NCI-H774 (cell line): ENCODE measurements at places on chromosomes 1 and 21.

GRCh38 chr1:20685741-20686140 is 24.6 kb upstream of the DDOST start:
- DNase-seq = no peak

DNA sequence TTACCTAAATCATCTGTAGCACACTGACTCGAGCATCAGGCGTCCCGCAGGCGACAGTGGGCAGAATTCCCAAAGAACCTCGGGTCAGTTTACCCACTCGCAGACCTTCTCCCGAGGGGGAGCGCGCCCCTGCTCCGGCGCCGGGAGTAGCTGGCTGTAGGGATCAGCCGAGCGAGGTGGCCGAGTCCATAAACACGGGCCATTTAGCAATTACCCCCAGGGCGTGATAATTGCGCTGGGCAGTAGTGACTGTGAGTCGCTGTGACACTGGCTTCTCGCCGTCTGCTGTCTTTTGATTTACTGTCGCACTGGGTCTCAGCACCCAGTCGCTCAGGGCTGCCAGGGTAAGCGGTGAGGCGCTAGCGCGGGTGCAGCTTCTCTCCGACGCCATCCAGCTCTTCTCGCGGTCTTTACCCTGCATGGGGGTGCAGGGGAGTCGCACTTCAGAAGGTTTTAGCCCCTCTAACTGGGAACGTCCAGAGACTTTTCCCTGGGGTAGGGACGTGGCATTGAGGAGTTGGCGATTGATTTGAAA is 16.2 kb downstream of the HLX start:
- DNase-seq = no peak

GRCh38 chr1:37128091-37128490 is 93.8 kb upstream of the GRIK3 start:
- no peak for DNase-seq

DNA sequence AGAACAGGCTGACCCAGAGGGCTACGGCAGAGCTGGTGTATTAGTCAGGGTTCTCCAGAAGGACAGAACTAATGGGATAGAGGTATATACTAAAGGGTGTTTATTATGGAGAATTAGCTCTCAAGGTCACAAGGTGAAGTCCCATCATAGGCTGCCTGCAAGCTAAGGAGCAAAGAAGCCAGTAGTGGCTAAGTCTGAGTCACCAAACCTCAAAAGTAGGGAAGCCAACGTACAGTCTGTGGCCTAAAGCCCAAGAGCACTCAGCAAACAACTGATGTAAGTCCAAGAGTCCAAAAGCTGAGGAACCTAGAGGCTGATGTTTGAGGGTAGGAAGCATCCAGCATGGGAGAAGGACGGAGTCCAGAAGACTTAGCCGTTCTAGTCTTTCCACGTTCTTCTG is 179.2 kb downstream of the BACH1 start:
- no peak for DNase-seq

DNA sequence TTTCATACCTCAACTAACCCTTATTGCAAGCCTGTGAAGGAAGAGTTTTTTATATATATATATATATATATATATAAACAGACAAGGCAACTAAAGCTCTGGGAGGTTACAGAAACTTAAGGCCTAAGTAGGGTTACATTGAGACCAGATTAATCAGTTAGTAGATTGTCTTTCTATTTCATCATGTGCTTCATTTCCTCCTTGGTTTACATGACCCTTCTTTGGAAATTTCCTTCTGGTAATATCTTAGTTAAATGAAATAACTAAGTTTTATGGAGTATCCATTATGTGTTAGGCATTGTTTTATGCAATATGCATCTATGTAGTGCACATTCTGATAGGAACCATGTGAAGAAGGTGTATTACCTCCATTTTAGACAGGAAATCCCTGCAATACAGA is 112.7 kb downstream of the FGGY start:
- no peak for DNase-seq

GRCh38 chr1:63662841-63663240 is 69.6 kb downstream of the PGM1 start:
- DNase-seq = no peak

- no peak for DNase-seq
Measured at GRCh38 chr1:43850591-43851233, 82.9 kb upstream of the ARTN start.

- no peak for DNase-seq
Measured at GRCh38 chr1:26981146-26981846, 12.2 kb upstream of the TRNP1 start.

GRCh38 chr1:82534996-82535395 is 734.3 kb downstream of the ADGRL2 start:
- no peak for DNase-seq

GRCh38 chr1:185644531-185644930 is 89.7 kb upstream of the HMCN1 start:
- no peak for DNase-seq

DNA sequence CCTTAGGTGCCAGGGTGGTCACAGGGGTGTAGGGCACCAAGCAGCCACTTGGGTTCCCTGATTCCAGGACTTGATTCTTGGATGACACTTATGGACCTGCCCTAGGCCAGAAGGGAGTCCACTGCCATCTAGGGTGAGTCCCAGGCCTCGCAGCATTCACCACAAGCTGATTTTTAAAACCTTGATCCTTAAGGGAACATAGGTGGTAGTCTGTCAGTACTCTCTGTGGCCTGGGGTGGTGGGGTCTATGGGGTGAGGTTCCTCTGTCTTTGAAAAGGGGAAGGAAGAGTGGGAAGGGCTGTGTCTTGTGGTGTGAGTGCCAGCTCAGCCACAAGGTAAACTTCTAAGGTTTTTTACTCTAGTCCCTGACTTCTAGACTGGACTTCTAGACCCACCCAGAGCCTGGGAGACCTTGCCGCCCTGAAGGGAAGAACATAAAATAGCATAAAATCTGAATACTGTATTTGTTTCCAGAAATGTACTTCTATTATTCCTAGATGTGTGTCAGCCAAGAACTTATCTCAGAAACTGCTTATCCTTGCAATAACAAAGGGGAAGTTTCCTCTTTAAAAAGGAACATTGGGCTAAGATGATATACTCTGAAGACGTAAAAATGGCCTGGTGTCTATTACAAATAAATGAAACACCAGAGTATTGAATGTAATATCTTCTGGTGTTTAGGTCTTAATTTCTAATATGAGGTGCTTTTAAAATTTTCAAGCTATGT is 757.3 kb downstream of the LTN1 start:
- DNase-seq = no peak

DNA sequence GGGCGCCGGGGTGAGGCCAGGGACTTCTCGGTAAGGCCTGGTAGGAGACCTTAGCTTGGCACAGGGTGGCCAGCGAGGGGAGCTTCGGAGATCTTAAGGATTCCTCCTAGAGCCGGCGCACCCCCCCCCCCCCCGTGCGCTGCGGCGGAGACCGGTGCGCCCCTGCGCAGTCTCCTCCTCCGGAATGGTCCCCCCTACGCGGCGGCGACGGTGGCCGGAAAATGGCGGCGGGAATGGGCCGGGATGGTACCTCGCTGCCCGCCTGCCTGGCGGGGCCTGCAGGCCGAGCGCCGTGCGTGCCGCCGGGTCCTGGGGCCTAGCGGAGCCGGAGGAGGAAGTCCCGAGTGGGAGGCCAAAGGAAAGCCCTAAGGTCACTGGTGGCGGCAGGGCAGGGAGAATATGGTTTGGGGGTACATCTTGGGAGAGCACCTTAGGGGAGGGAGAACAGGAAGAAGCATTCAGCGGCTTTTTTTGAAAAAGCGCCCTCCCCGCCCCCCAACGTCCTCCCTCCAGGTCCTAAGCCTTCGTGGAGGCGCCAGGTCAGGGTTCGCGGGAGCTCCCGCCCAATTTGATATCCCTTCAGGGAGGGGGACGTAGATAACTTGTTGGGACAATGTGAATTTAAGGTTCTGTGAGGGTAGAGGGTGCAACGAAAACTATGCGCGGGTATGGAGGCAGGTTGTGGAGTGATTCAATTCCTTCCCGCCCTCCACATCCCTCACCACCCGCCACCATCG is 429 bp downstream of the SRRM1 start:
- DNase-seq = no peak

GRCh38 chr1:186531561-186532165 is 70.7 kb upstream of the PDC start:
- DNase-seq = no peak

DNA sequence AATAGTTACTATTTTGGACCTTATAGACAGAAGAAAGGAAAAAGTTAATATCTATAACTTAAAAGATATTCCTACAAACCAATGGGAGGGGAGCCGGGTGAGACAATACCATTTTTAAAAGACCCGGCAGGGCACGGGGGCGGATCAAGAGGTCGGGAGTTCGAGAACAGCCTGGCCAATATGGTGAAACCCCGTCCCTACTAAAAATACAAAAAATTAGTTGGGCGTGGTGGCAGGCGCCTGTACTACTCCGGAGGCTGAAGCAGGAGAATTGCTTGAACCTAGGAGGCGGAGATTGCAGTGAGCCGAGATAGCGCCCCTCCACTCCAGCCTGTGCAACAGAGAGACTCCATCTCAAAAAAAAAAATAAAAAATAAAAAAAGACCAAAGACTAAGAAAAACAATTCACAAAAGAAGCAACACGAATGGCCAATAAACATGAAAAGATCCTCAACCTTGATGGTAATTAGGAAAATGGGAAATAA is 1.2 kb upstream of the PSMB2 start:
- DNase-seq = peak; percentile 37

DNA sequence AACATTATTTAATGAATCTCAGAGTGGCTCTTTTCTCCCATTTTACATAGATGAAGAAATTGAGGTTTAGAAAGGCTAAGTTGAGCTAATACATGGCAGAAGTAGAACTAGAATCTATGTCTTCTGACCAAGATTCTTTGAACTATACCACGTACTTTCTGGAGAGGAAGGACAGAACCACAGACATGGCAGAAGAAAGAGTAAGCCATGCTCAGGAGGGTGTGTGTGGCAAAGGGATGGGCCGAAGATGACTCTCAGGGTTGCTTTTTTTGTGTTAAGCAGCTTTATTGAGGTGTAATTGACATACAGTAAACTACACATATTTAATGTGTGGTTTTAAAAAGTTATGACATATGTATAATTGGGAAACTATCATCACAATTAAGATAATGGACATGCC is 69.5 kb downstream of the PEX14 start:
- no peak for DNase-seq

GRCh38 chr1:59150577-59151386 is 146.1 kb upstream of the FGGY start:
- DNase-seq = no peak

- DNase-seq = no peak
Measured at GRCh38 chr1:207076181-207076955, 12.3 kb upstream of the C4BPB start.

DNA sequence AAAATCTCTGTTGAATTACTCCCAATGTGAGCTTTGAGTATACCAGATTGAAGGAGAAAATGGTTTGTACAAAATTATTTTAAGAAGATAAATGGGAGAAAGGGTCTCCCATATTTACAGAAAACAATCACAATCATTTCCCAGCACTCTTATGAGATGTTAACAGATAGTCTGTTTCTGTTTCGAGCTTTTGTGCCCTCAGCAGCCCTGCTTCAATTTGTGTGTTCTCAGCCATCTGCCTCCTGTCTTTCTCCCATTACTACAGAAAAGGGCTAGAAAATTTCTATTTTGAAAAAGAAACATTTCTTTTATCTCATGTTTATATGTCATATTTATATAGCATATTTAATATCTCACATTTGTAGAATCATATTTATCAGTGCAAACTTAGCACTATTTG is 498.4 kb downstream of the TTLL7 start:
- no peak for DNase-seq

- no peak for DNase-seq
Measured at GRCh38 chr1:216055004-216055403, 368.2 kb downstream of the USH2A start.

- no peak for DNase-seq
Measured at GRCh38 chr1:2236695-2237677, 8.9 kb downstream of the SKI start.

GRCh38 chr21:46542588-46543124 is 62.2 kb downstream of the S100B start:
- DNase-seq = no peak

DNA sequence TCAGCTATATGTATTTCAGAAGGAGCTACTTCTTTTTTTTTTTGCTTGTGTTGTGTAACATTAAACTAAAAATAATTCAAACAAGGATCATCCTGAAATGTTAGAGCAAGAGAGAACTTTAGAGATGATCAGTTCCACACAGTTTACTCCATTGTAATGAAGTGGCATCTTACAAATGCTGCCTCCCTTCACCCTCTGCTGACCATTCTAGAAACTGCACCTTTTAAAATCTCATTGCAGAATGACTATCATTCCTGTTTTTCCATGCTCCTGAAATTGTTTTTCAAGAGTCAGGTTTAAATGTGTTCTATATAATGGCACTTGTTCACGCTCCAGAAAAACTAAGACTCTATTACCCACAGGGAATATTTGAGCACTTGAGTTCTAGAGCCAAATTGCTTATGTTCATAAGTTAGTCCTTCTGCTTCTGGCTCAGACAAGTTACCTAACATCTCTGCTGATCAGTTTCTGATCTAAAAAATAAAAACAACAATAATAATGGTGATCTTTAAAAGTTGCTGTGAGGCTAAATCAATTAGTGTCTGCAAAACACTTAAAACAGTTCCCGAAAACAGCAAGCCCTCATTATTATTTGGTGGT is 21.5 kb upstream of the SLC44A5 start:
- peak; percentile 45 for DNase-seq

DNA sequence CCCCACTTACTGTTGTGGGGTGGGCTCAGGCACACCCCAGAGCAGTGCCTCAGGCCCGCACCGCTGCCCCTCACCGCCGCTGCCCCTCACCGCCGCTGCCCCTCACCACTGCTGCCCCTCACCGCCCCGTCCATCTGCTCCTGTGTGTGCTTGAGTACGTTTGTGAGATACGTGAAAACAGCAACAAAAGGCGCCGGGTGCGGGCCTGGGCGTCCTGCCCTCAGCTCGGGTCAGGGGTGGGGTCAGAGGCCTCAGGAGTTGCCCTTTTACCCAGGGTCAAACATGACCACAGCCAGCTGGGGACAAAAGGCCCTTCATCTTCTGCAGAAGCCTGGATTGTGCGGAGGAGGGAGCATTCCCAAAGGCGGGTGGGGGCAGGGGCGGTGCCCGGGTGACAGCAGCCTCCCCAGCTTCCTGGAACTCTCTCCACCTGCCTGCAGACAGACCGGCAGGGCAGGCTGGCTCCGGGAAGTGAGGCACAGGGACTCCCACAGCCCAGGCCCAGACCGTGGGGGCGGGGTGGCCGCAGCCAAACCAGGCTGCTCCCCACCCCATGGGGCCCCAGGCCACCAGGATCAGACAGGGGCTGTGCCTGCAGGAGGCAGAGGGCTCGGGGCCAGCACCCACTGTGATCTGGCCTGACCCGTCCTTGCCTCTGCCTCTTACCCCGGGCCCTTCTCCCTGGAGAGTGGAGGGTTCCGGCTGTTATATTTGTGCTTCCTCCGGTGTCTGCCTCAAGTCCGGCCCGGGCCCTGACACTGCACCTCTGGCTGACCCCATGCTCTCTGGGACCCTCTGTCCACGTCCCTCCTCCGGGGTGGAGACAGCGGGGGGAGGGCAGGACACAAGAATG is 2.3 kb upstream of the VWA1 start:
- DNase-seq = peak; percentile 19
